ENCODE measurements at places on chromosomes 2 and 18.
A peak's percentile ranks its signal among the peaks of the same experiment; 100 is the strongest.

GRCh38 chr2:30931841-30932407, 124.7 kb upstream of the CAPN13 start:
- DNase-seq: no peak

- DNase-seq: no peak
Measured at GRCh38 chr2:172725746-172726145, 9.9 kb upstream of the RAPGEF4 start.

- peak; percentile 23 for DNase-seq
Measured at GRCh38 chr2:64327510-64328414, 126.2 kb upstream of the LGALSL start.

GRCh38 chr18:58900015-58900649, 35.5 kb downstream of the ZNF532 start:
- no peak for DNase-seq

DNA sequence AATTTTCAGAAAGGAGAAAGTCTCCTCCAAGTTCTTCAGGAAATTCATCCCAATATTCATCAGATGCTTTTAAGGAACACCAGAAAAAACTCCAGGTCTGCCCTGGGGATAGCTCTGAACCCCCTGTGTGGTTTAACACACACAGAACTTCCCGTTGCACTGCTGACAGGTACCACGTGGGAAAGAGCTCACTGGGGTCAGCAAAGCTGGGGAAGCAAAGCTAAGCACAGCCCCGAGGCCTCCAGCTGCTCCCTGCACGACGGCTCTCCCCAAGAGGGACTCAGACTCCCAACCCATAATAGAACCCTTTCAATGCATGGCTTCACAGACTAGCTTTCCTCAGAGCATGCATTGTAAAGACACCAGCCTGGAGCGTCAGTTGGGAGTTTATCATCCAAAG, 28.0 kb downstream of the ADI1 start:
- DNase-seq: no peak

DNA sequence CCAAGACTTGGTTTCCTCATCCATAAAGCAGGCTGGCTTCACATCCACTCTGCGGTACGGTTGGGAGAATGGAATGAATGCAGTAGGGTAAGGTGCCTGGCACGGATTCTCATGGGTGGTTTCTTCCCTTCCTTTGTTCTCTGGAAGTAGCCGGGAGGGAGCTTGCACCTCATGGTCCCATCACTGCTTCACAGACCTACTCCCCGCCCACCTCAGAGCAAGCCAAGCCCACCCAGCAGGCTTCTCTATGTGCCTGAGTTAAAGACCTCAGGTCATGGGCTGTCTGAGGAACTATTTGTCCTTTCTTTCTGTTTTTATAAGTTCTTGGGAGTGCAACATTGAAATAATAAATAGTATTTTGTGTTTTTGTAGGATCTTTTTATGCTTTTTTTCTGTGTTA, 3.5 kb downstream of the DCDC2C start:
- no peak for DNase-seq

DNA sequence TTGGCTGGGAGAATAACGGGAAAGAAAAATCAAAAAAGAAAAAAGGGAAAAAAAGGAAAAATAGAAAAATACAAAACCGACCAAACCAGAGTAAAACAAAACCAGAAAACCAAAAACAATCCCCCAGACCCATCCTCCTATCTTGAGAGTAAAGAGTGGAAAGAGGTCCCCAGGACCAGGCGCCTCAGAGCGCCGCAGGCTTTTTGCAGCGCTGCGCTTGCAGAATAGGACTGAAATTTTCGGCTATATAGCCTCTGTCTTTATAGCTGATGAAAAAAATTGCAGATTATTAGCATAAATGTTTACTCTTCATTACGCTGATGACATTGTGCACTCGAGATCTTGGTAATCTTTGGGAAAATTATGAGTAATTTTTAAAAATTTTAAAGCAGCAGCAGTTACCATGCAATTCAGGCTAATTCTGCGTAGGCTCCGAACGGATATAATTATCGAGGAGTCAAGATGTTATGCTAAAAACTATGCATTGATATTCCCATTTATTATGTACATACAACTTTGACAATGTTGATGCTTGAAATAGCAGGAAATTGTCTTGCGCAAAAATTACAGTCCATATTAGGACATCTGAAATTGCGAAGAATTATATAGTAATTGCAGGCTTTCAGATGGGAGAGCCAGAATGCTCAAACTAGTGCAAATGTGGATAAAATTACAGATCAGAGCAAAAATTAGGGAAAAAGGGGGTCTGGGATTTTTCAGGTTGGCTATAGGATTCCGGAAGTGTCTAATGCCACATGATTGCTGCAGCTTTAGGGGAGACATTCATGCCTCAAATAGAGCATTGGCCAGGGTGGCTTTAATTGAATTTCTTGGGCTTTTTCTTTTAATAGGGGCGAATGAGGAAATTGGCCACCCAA, 8.3 kb downstream of the DLX1 start:
- DNase-seq: no peak

- DNase-seq: no peak
Measured at GRCh38 chr2:62974999-62975398, 75.6 kb upstream of the OTX1 start.

DNA sequence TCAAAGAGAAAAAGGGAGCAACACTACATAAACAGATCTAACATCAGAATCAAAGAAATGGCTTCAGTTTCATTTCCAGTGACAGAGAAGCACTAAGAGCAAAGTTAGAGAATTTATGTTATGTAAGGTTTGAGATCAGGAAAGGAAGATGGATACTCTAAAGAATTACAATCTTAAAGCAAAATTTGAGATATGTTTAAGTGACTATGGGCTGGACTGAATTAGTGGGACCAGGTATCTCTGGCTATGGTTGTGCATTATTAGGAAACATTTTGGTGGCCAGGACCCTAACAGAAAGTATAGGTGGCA, 208.2 kb downstream of the CCDC178 start:
- no peak for DNase-seq

DNA sequence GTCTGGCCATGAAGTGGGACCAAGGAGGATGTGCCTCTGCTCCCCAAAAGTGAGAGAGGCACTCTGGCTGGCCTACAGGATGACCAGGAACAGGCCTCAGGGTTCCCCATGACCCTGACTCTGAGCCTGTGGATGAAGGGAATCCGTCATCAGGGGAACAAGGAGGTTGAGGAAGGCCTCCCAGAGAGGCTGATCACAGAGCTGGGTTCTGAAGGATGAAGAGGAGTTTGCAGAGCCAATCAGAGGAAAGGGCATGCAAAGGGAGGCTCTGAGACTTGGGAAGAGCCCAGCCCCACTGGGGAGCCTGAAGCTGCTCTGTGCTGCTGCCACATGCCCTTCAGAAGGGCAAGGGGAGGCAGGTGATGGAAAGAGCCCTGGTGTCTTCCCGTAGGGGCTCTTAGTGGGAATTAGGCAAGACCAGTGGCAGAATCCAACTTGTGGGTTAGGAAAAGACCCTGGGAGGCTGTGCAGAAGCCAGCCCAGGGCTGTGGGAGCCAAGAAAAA, 141.3 kb upstream of the ID2 start:
- DNase-seq: no peak

DNA sequence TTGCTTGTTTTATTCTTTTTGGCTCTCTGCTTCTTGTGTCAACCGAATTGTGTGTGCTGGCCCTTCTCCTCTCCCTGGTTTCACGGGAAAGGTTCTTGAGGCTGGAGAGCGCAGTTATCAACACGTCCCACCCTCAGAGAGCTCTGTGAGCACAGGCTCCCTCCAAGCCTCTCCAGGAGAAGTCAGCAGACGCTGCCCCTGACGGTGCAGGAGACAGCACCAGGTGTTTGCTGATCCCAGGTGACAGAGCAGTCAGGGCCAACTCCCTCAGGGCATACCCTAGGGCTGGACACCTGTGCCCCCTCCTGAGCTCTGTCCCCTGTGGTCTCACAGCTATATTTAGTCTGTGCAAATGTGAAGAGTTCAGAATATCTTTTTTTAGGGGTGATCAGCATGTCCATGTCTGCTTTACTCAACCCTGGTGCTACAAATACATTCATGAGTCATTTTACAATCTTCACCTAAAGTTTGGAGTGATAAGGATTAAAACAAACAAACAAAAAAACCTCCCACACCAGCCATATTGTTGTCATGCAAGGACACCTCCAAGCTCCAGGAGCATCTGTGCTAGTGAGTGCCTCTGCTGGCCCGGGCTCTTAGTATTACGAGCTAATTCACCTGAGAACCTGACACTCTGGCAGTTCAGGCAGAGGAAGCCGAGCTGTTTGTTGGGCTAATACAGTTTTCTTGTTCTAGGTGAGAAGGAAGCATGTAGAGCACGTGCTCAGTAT, 65.9 kb upstream of the TMEM200C start:
- DNase-seq: no peak

GRCh38 chr18:57698571-57699276, 77.1 kb upstream of the NARS1 start:
- no peak for DNase-seq

DNA sequence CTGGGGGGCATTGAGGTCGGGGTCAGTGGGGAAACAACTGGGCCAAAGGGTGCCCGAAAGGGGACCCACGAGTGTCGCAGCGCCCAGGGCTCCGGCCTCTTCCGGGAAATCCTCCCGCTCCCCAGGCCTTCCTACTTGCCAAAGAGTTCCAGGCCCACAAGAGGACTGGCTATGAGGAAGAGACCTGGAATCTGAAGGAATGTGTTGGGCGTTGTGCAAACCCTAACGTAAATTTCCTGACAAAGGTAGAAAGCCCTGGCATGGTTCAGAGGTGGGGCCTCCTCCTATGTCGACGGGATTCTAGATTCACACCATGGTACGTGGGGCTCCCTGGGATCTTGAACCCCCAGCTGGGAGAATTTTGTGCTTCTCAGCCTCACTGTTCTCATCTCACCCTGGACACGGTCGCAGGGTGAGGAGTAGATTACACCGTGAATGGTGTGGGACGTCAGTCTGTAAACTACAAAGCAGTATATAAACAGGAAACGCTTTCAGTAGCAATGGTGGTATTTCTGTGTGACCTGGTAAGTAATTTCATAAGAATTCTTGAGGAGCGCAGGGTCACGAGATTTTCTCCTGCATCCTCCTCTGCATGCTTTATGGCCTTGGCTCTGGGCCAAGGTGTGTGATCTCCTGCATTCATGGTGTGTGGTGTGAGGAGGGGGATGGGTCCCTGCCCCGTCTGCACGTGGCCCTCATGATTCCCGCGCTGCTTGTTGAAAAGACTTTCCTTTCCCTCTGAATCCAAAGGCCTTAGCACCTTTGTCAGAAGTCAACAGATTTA, 868 bp downstream of the HSBP1L1 start:
- no peak for DNase-seq

DNA sequence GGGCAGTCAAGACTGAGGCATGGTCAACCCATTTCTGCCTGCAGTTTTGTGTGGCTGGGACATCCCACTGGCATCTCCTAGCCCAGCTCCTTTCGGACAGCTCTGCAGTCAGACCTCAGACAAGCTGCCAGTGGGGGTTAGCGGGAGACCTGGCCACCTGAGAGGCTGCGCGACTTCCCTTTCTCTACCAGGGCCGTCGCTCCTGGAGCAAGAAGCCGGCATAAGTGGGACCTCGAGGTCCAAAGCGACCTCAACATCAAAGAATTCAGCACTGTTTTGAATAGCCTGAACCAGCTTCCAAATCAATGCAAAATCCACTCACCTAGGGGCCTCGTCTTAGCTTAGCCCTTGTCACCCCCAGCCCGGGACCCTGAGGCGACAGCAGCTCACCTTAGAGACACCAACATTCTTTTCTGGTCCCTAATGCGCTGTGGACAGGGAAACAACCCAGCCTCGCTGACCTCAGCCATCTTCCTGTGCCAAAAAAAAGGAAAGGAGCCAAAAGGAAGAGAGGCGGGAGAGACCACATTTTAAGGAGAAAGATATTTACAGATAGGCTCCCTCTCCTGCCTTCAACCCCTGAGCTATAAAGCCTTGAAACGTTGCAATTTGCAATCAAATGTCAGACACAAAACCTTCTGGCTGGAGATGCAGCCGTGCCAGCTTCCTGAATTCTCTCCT, 81.2 kb downstream of the GFPT1 start:
- no peak for DNase-seq

DNA sequence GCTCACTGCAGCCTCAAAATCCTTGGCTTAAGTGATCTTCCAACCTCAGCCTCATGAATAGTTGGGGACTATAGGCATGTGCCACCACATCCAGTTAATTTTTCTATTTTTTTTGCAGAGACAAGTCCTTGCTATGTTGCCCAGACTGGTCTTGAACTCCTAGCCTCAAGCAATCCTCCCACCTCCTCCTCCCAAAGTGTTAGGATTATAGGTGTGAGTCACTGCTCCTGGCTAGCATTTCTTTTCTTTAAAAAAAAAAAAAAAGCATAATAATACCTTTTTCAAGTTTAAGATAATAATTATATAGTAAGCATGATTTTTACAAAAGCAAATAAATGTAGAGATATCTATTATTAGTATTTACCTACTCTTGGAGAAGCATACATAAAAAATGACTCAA, 36.1 kb downstream of the PPP4R1 start:
- DNase-seq: no peak

DNA sequence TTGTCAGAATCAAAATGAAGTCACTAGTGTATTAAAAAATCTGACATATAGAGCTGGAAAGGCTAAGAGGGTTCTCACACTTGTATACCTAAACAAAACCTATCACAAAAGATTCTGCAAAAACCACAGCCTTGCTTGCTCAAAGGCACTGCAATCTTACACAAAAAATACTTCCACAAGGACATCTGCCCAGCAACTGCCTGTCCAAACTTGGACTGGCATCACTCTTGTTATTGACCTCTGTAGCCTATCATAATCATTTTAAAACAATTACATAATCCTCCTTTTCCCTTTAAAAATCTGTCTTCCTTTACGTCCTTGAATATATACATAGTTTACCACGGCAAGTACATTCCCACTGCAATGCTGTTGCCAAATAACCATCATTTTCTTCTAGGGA, 19.9 kb downstream of the CHMP3 start:
- no peak for DNase-seq

DNA sequence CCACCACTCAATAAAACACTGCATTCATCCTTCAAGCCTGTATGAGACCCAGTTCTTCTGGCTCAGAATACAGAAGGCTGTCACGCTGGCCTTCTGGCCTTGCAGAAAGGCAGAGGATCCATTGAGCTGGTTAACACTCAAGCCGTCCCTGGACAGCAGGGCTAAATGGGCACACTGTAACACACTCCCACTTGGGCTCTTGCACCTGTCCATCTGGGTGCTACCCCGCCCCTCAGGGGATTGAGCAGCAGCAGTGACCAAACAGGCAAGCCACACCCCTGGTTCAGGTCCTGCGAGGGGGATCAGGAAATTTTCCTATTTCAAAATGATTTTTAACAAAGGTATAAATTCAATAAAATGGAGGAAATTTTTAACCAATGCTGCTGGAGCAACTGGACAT, 936.0 kb downstream of the CNTNAP5 start:
- DNase-seq: no peak

- DNase-seq: no peak
Measured at GRCh38 chr2:3488855-3489763, 30.2 kb downstream of the ADI1 start.

DNA sequence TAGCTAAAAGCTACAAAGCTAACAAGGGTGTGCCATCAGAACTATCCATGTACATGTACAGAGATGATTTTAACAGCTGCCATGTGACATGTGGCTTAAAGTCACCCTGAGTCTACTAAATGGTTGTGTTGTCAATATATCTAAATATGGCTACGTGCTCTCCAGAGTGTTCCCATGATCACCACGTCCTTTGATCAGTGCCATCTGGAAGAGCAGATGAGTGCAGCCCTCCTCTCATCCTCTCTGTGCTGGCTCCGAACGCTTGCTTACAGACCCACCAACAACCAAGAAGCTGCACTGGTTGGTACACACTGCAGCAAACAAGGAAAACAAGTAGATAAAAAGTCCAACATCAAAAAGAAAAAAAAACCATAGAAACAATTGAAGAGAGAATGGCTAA, 88.6 kb upstream of the NARS1 start:
- no peak for DNase-seq

GRCh38 chr2:161843936-161844335, 219.7 kb downstream of the SLC4A10 start:
- no peak for DNase-seq

- DNase-seq: no peak
Measured at GRCh38 chr2:54767921-54768320, 44.5 kb downstream of the EML6 start.
